ENCODE measurements at places on chromosomes 16 and 17.

DNA sequence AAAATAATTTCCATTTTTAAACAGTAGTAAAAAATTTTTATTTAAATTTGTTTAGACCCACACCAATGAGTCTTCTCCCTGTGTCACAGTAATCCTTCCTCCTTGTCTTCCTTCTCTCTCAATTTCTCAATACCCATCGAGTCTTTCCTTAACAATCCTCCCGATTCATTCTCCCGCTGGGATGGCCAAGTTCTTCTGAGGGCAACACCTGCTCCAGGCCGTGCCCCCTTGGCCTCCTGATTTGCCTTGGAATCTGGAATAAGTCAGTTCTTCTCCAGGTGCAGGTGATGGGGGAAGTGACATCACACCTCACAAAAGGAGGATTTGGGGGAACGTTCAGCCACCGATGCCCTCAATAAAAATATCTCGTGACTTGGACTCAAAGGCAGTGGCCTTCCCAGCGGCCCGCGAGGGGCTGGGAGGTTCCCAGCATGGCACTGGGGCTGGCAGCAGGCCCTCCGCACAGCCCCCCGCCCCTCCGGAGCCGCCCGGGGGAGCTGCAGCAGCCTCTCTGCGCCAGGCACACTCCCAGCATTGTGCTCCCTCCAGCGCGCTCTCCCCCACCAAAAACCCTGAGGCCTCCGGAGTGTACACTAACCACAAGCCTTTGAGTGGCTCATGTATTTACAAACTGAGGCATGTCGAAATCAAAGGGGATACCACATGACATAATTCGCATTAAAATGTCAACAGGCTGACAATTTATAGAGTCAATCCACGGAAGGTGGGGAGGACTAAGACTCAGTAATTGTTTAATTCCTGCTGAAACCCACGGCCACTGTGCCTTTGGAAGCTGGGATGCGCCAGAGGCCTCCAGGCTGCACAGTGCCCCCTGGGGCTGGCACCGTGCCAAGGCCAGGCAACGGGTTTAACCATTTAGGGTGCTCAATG is 120.5 kb downstream of the ZFHX3 start:
- DNase-seq, result no peak

DNA sequence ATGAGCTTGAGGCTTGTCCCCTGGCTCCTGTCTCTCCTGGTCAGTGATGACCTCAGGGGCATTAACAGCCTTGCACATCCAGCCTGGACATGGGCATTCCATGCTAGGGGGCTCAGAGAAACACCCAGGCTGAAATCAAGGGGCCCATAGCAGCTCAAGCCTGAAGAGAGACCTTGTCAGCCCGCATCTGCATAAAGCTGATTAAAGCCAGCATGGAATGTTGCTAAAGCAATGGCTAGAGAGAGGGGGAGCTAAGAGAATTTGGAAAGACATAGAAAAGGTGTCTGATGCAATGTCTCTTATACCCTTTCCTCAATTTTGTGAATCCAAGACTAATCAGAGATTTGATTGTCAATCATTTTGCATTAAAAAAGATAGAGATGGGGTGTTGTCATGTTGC is 51.4 kb upstream of the WSCD1 start:
- DNase-seq, result no peak

- DNase-seq, result no peak
Observed at GRCh38 chr17:40534371-40535189, 30.7 kb downstream of the CCR7 start.

DNA sequence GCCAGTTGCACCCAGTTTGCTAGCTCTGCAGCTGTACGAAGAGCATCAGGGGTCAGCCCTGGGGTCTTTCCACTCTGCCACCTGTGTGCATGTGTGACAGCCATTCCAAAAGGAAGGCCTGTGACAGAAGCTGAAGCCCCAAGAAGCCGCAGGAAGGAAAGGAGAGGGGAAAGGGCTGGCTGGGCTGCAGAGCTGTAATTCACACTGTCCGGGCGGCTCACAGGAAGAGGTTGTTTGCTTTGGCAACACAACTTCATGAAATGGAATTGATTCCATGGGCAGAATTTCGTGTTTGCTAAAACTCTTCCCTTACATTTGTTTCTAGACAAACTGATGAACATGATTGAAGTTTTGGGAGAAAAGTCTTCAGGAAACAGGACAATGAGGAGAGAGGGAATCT is 14.8 kb downstream of the TMEM204 start:
- DNase-seq, result no peak

GRCh38 chr17:41600318-41600717 is 12.2 kb downstream of the KRT16 start:
- no peak for DNase-seq

GRCh38 chr17:79676796-79677195 is 53.9 kb upstream of the ENPP7 start:
- no peak for DNase-seq

DNA sequence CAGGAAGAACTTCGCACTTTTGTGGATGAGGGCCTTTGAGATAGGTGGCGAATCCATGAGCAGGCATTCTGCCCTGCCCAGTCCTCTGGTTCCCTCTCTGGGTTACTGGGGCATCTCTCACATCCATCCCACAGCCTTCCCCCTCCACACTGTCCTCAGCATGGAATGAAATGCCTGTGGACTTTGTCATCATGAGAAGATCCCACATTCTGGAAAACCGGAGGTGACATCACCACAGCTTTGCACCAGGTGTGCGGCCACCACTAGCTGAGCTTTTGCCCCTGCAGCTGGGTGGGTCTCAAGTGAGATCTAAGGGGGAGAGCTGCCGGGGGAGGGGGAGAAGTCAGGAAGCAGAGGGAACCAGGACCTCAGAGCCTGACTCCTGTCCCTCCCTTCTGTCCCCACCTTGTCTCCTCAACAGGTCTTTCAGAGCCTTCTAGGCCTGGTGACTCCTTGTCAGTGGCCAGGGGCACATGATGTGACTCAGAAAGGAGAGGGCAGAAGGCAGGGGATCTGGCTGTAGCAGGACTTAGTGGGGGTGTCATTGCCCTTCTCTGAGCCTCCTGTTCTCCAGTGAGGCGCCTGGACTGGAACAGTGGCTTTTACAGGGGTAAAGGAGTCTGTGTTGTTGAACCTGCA is 40.0 kb upstream of the DLX4 start:
- no peak for DNase-seq
